HFFc6 (cell line): ENCODE measurements at places on chromosomes 13 and 19.

DNA sequence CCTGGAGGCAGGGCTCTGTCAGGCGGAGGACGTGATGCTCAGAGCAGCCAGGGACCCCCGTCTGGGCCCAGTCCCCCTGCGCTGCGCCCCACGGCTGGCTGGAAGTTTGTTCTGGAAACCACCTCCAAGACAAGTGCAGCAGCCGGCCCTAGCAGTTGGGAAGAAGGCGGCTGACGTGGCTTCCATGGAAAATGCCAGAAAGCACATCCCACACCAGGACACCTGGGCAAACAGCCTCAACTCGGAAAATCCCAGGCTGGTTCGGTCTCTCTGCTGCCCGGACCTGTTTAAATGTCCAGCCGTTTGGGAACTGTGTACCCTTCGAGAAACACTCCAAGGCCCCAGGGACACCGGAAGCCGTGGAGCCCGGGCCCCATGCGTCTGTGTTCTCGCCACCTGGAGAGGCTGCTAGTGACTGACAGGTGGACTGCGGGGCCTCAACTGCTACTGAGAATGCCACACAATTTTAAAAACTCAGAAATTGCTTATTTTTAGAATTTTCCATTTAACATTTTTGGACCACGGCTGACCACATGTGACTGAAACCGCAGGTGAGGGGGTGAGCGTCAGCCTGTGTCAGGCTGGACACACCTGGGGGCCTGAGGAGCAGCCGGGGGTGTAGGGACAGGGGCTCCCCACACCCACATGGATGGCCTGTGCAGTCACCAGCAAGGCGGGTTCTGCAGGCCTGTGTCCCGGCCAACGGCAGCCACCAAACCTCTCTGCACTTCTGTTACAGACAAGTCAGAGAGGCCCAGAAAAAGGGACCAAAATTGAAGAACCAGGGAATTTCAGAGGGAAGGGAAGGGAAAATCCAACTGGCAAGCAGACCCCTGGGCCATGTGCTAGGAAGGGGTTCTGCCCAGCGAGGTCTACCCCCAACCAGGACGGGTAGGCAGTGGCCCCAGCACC is 31.7 kb downstream of the RASA3 start:
- no peak for DNase-seq

- no peak for DNase-seq
These were observed 47.7 kb upstream of the UQCRFS1 start for GRCh38 chr19:29260477-29261317.

GRCh38 chr13:78192716-78193115 is 274.1 kb upstream of the EDNRB start:
- DNase-seq, result peak; percentile 74

DNA sequence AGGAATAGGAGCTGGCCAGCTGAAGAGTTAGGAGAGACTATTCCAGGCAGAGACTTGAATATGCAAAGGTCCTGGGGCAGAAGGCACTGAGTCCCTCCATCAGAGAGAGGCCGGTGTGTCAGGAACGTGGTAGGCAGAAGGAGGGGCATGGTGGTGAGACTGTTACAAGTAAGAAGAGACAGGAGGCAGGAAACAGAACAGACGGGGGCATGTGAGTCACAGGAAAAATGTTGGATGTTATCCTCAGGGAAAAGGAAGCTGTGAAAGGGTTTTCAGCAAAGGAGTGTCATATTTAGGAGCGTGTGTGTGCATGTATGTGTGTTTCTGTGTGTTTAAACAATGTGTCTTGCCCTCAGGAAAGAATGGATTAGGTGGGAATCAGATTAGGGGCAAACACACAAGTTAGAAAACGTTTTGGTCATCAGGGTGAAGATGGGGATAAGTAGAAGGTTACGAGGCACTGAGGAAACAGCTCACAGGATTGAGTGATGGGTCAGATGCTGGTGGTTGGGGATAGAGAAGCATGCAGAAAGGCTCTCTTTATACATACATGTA is 1.1 kb downstream of the EDDM13 start:
- DNase-seq, result peak; percentile 22

DNA sequence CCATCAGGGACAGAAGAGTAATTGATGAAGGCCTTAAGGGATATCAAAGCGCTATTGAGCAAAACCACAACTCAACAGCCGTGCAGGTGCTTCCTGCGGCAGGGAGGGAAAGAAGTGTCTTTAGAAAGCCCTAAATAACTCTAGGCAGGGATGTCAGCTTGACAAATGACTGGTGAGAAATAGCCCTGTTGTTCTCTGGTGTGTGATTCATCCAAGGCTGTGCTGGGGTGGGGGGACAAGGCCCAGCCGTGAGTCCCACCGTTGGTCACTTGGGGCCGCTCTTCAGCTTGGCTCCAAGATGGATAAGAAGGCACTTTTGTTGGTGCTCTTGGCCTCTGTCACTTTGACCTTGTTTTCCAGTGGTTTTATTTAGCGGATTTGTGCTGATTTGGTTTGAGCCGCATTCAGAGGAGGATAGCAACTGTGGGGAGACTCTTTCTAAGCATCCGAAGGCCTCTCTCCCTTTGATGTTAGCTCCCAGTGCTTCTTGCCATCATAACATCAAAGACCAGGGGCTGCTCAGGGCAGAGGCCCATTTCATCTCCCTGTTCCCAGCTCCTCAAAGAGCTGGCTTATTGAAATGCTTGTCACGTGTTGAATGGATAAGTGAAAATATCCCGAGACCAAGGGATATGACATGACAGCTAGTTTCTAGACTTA is 130.3 kb upstream of the SERP2 start:
- peak; percentile 3 for DNase-seq

DNA sequence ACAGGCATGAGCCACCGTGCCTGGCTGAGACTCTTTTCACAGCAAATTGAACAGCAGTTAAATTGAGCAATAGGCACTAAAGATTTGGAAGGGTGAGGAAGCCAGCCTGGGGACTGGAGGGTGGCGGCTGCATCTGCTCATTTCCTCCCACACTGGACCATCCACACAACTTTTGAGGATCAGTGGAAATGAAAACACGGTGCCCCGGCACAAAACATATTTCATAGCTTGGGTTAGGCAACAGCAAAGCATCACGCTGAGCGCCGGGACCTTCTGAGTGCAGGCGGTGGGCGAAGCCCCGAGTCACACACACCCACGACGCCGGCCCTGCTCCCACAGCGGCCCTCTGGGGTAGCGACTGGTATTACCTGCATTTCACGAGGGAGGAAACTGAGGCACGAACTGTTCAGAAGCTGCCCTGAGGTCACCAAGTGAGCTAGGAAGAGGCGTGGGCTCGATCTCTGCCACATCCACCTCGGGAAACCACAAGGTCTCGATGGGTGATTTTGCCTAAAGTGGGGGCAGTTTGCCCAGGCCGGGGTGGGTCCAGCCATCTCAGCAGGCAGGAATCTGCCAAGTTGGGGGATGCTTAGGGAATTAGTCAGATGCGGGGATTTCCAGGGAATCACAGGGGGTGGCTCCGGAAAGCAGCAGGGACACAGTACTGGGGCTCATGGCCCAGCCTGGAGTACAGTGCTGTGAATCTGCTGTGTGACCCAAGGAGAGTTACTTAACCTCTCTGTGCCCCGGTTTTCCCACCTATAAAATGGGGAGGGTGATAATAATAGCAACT is 3.5 kb upstream of the SBNO2 start:
- DNase-seq, result peak; percentile 94

DNA sequence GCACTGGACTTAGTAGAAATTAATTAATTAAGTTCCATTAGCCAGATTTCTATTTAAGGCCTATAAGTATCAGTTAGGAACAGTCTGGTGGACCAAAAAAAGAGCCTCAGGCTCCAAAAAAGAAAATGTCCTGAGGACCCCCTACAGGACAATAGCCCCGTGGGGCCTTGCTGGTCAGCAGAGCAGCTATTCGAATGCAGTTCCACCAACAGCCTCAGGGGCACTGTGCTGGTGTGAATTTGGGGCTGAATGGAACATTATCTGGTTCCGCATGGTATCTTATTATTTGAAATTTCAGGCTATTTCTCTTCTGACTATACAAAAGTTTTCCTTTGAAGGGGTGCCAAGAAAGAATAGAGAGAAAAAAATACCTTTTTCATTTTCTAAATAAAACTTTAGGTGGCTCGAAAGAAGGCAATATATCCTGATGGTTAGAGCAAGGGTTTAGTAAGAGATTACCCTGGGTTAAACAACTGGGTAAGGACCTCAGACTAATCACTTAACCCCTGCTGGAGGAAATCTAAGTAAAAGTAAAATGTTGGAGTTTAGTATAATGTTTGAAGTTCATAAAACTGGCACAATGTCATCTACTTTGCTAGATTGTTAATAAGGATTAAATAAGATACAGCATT is 147.2 kb downstream of the MIPEP start:
- no peak for DNase-seq

DNA sequence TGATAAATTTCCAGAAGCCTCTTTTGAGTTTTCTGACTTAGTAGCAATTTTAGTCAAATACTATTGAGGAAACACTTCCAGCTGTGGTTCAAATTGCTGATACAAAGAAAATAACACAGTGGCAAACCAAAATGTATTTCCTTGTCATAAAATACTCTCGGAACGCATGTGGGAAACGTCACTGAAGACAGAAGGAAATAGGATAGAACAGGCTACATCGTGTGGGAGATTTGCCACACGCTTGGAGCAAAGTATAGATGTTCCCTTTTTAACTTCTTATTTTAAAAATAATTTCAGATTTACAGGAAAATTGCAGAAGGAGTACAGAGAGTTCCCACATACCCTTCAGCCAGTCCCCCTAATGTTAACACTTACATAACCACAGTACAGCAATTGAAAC is 88.8 kb downstream of the ING1 start:
- DNase-seq, result no peak

GRCh38 chr13:33543089-33543459 is 257.5 kb upstream of the STARD13 start:
- no peak for DNase-seq
